ENCODE measurements at places on chromosomes 13 and 19. TPM values are rescaled to one million over a fixed set of nuclear protein-coding genes. Genes with fewer than 3 reads are reported as not detected.

The LSM7 gene
- 102 TPM for total RNA-seq

- no peak for DNase-seq
- no peaks in the 10 kb centered on the region for H3K27me3 ChIP-seq
- peaks cover 18% of the 10 kb centered on the region for H3K4me1 ChIP-seq
- H3K36me3 ChIP-seq, result peaks cover 62% of the 10 kb centered on the region
- no peak overlapping the region for H3K27ac ChIP-seq
Measured at GRCh38 chr19:2340496-2341243, 12.2 kb downstream of the SPPL2B start.

The SOHLH2 gene
- total RNA-seq, result 4.3 TPM

The CBARP gene
- 0.84 TPM for total RNA-seq

- peaks cover 9% of the 10 kb centered on the region for H3K4me1 ChIP-seq
- H3K36me3 ChIP-seq, result no peaks in the 10 kb centered on the region
- H3K4me3 ChIP-seq, result no peak overlapping the region
- H3K27me3 ChIP-seq, result no peaks in the 10 kb centered on the region
- no peak for DNase-seq
- H3K27ac ChIP-seq, result no peak overlapping the region
Measured at GRCh38 chr13:106036870-106037269, 498.6 kb downstream of the EFNB2 start.

- H3K27ac ChIP-seq, result no peak overlapping the region
- DNase-seq, result no peak
- peaks cover 6% of the 10 kb centered on the region for H3K4me1 ChIP-seq
- H3K27me3 ChIP-seq, result peaks cover 13% of the 10 kb centered on the region
- H3K36me3 ChIP-seq, result no peaks in the 10 kb centered on the region
Measured at GRCh38 chr13:99412856-99413255, 88.4 kb upstream of the TM9SF2 start.

DNA sequence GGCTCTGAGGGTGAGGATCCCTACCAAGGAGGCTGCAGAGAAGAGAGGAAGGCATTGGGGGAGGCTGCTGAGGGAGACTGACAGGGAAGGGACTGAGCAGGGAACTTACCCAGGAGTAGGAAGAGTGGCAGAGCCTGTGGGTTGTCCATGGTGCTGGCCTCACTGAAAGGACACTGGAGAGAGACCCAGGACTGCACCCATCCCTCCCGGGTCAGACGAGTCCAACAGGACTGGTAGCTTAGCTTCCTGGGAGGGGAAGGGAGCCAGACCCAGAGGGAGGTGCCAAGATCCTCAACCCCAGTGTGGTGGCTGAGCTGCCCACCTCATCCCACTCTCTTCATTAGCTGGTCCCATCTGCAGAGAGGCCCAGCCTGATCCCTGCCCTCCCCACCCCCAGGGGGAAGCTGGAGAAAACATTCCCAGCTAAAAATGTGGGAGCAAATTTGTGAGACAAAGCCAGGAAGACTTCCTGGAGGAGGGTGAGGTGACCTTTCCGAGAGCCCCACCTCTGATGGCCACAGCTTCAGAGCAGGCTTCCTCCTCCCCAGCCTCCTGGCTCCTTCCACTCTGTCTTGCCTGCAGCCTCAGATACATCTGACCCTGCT is at the start of gene VSIG10L:
VSIG10L (minus strand) TSS at position 164 of the 605 bp plus-strand sequence; CDS start at position 149, 15 bp downstream.
- DNase-seq, result no peak
- H3K27ac ChIP-seq, result no peak within 1 kb of the TSS
- no peak within 1 kb of the TSS for H3K4me3 ChIP-seq
- peaks cover 17% of the 10 kb centered on the region for H3K4me1 ChIP-seq

DNA sequence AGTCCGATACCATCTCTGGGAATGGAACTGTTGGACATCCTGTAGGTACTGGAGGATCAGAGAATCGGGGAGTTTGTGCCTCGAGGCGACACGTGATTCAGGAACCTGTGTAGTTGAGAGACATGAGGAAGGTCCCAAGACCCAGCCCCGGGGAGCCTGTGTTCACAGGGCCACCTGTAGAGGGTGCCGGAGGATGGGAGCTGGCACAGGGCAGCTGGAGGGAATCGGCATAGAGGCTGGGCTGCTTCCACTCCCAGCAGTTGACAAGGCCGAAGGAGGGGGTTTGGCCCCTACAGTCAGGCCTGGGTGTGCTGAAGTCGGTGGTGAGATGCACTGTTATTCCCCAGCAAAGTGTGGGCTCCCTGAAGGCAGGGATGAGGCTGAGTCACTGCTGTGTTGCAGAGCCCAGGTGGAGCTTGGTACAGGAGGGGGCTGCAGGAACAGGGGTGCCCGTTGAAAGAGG is 2.5 kb upstream of the ISYNA1 start:
- peak; percentile 31 for DNase-seq
- H3K27ac ChIP-seq, result no peak overlapping the region
- H3K4me3 ChIP-seq, result no peak overlapping the region
- no peaks in the 10 kb centered on the region for H3K27me3 ChIP-seq
- peaks cover 31% of the 10 kb centered on the region for H3K36me3 ChIP-seq
